ENCODE measurements at places on chromosomes 12 and 14.

DNA sequence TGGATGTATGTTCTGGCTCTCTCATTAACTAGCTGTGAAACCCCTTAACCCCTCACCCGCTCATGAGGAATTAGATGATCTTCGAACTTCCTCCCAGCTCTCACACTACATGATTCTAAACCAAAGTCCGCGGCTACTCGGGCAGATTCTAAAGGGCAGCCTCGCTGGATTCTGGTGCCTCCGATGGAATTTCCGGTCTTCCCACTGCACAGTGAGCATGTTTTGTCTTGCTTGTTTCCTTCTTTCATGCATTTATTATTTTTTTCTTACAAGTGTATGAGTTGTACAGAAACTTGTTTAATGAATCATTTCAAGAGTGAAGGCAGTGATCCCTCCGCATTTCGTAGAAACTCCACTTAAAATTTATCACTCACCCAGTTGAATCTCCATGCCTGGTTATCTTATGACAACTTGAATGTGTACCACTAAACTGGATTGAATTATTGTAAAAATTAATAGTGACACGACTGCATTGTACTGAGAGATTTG is 4.5 kb upstream of the HCAR3 start:
- DNase-seq: no peak

DNA sequence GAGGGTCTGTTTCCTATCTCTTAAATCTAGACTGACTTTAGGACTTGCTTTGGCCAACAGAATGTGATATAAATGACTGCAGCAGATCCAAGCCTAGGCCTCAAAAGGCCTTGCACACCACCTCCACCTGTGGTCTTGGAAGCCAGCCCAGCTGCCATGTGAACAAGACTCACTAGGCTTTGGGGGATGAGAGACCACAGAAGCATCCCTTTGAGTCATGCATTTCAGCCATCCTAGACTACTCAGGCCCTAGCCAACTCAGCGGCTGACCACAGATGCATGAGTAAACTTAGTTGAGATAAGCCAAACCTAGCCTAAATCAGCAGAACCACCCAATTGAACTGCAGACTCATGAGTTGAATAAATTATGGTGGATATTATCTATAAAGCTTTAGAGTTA is 87.7 kb downstream of the KCNH5 start:
- no peak for DNase-seq

DNA sequence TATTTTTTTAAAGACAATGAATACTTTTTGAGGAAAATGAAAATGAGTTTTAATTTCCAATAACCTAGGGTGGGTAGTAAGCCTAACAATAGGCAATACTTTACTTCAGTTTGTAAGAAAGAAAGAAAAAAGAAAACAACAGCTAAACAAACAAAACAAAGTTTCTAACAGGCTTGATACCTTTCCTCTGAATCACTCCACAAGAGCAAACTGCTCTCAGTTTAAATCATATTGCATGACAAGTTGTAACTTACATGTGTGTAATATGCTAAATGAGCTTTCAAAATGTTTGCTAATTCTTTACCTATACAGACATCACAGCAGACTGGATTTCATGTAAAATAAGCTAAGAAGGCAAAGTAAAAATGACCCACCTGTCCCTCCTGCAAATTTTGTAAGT is 6.7 kb upstream of the LMO3 start:
- no peak for DNase-seq

DNA sequence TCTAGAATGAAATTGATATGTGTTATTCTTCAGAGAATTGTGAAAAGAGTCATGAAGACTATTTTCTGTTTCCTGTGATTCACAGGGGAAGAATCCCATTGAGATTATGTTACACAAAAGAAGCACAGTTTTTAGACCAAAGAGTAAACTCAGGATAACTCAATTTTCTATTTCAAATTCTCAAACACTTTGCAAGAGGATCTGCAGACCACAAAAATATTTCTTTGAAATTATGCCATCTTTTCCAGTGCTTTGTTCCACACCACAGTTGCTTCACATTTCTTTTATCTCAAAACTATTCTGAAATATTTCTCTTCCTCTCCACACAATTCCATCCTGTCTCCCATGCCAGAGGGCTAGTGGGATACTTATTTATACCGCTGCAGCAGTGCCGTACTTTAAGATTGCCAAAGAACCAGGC is 188.9 kb upstream of the FOXG1 start:
- no peak for DNase-seq

DNA sequence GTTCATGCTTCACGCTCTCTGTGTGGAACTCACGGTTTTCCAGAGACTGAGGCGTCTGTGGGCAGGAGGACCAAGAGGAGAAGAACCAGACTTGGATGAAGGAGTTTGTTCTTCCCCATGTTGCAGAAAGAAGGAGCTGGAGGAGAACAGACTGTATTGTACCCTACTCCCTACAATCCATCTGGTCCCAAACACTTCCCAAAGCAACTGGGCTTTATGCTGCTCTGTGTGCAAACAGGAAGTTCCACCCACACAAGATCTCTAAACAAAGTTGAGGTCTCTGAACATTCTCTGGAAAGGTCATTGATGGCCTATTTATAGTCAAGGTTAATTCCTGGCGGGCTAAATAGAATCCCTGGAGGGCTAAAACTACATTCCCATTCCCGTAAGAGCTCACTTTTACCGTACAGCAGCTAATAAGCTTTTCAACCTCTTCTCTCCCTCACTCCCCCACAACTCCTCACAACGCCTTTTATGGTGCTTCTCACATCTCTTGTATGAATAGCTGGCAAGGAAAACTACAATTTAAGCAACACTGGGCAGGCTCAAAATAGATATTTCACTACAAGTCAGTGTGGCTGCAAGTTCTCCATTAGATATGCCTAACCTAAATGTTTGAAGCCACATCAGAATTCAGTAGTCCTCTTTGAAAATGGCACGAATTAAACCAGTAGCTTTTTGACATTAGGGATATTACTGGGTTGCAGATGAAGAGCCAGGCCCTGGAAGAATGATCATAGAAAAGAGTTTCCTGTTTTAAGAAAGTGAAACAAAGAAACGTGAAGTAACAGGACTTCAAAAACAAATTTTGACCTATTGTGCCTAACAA is at the start of gene A2M:
A2M (minus strand) TSS at position 189 of the 829 bp plus-strand sequence; CDS start at position 119, 70 bp downstream.
- no peak for DNase-seq

GRCh38 chr14:42855085-42855484 is 1248.4 kb downstream of the LRFN5 start:
- DNase-seq: no peak

DNA sequence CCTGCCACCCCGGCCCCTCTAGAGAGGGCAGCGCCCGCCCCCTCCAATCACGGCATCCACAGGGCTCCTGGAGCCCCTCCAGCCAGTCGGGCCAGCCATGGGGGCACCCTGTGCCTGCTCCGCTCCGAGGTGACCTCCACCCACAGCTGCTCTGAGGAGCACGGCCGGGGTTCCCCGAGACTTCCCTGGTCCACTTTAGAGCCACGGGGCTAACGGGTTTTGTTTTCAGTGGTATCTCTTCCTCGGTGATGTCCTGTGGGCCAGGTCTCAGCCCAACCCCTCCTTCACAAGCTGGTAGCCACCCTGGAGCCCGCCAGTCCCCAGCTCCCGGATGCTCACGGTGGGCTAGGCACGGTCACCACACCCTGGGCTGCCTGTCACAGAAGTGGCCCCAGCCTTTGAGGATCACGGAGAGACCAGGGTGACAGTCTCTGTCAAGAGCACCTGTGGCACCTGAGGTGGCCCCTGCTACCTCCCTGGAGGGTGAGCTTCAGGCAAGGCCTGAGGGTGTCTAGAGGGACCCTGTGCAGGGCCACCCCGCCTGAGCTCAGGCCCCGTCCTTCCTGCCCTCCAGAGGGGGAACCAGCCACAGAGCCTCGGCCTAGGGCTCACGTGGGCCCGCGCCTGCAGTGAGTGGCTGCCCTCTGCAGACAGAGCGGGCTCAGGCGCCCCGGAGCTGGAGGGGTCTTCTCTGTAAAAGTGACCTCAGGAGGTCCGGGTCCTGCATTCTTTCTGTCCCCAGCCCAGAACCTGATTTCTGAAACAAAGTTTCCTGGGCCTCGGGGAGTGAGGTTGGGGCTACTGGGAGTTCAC is 146.0 kb upstream of the C14orf180 start:
- DNase-seq: no peak

- no peak for DNase-seq
Measured at GRCh38 chr12:43551971-43552559, at the start of gene ADAMTS20. Gene ADAMTS20 (minus strand): TSS chr12:43552203. CDS start chr12:43551921, 282 bp downstream.

DNA sequence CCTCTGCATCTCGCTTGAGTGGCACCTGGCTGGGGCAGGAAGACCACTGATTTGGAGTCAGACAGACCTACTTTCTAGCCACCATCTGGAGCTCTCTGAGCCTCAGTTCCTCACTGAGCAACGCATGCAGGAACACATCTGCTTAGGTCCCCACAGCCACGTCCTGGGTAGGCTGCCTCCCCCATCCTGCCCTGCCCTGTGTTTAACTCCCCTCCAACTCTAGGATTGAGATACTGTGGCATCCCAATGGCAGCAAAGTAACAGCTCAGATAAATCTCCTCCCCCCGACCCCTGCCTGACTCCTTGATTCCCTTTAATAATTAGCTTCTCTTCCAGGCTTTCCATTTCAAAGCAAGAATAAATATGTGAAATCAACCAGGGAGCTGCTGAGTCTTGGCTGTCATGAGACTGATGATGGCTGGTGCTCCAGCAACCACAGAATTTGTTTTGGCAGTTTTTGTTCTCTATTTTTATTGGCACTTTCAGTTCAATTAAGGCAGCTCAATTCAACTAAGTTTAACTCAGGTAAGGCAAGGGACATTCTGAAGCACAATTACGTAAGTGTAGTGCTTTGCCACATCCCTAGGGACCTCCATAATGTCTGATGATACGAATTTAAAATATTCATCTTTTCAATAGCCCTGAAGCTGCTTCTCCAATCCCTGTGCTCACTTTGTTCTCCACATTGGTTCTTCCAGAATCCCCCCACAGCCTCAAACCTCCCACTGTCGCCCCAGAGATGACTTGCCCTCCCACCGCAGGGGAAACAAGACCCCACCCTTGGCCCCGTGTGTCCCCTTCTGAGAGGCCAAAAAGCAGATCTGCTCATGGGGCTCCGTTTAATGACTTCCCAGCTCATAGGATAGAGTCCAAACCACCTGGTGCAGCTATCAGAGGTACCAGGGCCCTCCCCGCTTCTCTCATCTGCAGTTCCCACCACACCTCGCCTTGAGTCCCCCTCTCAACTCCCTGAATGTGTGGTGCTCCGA is 58.2 kb downstream of the ESR2 start:
- DNase-seq: no peak

GRCh38 chr12:64609536-64610078 is 688 bp upstream of the RASSF3 start:
- no peak for DNase-seq
